ENCODE measurements at places on chromosomes 12 and 14.

- no peak for DNase-seq
Observed at GRCh38 chr14:102539544-102540314, 30.2 kb upstream of the ANKRD9 start.

- DNase-seq, result peak; percentile 91
Observed at GRCh38 chr12:56087220-56087619, 7.3 kb downstream of the ERBB3 start.

DNA sequence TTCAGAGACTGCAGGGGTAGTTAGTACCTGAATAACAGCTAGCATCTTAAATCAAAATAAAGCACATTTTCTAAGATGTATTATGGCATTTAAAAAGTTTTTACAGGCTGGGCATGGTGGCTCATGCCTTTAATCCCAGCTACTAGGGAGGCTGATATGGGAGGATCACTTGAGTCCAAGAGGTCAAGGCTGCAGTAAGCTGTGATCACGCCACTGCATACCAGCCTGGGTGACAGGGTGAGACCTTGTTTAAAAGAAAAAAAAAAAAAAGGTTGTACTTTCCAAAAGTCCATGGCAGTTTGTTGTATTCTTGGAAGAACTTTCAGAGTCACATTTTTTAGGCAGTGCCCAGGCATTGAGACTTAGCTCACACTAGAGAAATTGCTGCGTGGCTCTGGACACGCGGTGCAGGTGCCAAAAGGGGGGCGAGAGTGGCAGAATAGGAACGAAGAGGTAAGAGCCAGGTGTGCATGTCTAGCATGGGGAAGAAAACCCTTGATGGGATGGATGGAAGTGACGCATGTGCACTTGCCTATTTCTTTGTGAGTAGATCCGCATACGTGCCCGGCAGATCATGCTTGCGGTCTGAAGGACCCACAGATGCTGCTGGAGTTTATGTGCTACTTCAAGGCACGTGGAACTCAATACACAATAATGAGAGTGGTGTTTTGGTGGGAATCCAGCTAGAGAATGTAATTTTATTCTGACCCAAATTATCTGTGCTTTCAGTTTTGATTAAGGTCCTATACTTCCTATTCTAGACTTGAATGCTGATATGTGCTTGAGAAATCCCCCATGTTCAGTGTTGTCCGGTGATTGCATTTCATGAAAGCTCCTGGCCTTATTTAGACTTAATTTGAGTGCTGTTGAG lies 11.9 kb downstream of the ANKRD13A start:
- DNase-seq, result no peak

GRCh38 chr12:93803424-93803807 lies 126.2 kb downstream of the CRADD start:
- no peak for DNase-seq
